SK-N-SH treated with all-trans-retinoic acid at 6 μM for 48 hours (cell line): ENCODE measurements at places on chromosomes 13 and 19.
A peak's percentile ranks its signal among the peaks of the same experiment; 100 is the strongest.

DNA sequence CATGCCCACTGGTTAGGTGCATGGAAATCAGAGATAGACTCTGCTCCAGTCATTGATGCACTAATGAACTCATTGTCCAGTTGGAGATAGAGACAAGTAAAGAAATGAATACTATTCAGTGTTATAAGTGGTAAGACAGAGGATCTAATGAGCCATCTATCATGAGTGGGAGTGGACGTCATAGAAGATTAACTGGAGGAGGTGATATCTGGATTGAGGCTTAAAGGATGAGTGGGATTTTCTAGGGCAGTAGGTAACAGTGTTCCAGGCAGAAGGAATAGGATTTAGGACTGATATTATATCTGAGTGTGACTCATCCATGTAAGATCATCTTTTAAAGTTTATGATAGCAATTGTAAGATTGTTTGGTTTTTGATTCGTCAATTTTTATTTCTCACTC lies 152.2 kb upstream of the CSNK1A1L start:
- ATAC-seq: no peak

- ATAC-seq: no peak
These were observed 336.8 kb downstream of the DNAJC15 start for GRCh38 chr13:43360171-43360570.

- peak; percentile 41 for ATAC-seq
These were observed 13.2 kb upstream of the PAK4 start for GRCh38 chr19:39112338-39112890.

GRCh38 chr19:44848036-44848811 lies 2.1 kb downstream of the NECTIN2 start:
- ATAC-seq: peak; percentile 3

GRCh38 chr13:33169273-33169980 lies 116.1 kb downstream of the STARD13 start:
- ATAC-seq: peak; percentile 87

DNA sequence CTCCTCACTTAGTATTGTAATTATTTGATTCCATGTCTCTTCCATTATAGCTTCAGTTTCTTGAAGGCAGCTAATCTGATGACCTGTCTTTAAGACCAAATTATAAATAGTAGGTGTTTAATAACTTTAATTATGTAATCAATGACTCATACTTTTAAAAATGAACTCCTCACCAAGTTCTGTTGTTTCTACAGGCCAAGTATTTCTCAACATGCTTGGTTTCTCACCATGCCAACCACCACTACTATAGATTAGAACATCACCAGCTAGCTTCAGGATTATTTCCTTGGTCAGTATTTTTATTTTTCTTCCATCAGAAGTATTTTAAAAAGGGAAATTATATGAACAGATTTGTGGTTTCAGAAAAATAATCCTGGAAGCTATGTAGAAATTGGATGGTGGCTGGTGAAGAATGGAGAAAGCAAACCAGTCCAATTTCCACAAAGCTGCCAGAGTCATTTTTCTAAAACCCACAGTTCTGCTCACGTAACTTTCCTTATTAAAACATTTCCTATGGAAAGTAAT lies 237.7 kb upstream of the DACH1 start:
- ATAC-seq: no peak

- no peak for ATAC-seq
These were observed 135.2 kb downstream of the PCDH9 start for GRCh38 chr13:67094952-67095351.

GRCh38 chr13:78138756-78139155 lies 220.1 kb upstream of the EDNRB start:
- no peak for ATAC-seq

GRCh38 chr19:29764361-29764760 lies 47.4 kb upstream of the CCNE1 start:
- no peak for ATAC-seq

DNA sequence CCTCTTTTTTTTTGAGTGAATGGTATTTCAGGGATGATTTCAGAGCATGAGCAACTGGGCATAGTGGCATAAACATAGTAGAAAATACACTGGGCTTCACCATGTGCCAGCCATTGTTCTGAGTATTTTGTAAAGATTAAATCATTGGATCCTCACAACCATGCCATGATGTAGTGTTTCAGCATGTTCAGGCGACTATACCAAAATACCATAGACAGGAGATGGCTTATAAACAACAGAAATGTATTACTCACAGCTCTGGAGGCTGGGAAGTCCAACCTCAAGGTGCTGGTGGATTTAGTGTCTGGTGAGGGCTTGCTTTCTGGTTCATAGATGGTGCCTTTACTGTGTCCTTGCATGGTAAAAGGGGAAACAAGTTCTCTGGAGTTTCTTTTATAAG lies 101.5 kb upstream of the KL start:
- no peak for ATAC-seq

DNA sequence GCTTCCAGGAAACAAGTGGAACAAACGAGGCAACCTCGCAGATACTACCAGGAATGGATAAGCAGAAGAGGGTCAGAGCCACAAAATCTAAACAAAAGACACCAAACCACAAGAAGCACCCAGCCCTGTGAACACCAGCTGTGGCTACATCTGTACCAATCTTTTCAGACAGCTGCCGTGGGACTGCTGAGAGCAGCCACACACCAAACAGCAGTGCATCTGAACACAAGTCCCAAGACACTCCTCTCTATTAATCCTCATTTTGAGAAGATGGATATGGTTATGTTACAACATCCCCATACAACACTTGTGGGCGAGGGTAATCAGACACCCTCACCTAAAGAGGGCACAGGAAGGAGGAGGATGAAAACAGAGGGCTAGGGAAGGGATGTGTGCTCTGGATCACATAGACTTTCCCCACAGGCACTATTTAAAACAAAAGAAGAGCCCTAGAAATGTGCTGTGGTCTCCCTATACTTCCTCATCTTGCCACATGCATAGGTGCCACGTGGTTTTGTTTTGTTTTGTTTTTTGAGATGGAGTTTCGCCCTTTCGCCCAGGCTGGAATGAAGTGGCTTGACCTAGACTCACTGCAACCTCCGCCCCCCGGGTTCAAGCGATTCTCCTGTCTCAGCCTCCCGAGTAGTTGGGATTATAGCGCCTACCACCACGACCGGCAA lies 41.6 kb upstream of the ZNF14 start:
- ATAC-seq: no peak

GRCh38 chr19:9934132-9934950 lies 2.0 kb downstream of the OLFM2 start:
- peak; percentile 76 for ATAC-seq

DNA sequence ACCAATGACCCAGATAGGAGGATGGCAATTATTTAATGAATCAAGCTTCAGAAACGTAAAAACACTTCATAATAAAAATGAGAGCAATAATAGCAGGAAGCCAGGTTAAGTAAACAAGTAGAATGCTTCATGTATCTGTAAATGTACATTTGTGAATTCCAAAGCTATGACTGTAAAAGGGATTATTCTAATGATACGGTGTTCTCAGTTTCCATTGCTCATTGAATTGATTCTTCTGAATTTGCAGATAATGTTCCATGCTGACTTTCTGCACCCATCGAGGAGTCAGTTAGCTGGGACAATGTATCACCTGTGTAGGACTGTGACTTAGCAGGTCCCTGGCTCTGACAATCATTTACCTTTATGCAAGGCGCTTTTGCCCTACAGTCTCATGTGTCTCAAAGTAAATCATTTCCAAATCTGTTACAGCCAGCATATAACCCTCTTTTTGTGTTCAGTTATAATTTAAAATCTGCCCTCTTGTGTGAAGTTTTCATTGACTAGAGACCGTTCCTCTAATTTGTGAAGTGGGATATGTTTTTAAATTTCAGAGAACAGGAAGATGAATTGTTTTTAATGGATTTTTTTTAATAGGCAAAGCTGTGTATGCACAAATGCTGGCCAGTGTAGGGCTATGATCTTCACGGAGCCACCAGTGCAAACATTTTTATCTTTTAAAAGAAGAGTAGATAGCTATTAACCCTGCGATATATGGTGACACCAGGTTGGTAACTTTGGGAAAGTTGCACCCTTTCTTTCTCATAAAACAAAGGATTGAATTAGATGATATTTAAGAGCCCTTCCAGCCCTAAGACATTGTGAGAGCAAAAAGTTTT lies 267.1 kb downstream of the KLF5 start:
- no peak for ATAC-seq

GRCh38 chr13:48043789-48044503 lies 6.4 kb downstream of the NUDT15 start:
- ATAC-seq: peak; percentile 91

- no peak for ATAC-seq
These were observed 16.9 kb downstream of the ZSCAN5C start for GRCh38 chr19:56218961-56219360.

- ATAC-seq: peak; percentile 74
These were observed 474 bp upstream of the IFT88 start for GRCh38 chr13:20566468-20566897.

DNA sequence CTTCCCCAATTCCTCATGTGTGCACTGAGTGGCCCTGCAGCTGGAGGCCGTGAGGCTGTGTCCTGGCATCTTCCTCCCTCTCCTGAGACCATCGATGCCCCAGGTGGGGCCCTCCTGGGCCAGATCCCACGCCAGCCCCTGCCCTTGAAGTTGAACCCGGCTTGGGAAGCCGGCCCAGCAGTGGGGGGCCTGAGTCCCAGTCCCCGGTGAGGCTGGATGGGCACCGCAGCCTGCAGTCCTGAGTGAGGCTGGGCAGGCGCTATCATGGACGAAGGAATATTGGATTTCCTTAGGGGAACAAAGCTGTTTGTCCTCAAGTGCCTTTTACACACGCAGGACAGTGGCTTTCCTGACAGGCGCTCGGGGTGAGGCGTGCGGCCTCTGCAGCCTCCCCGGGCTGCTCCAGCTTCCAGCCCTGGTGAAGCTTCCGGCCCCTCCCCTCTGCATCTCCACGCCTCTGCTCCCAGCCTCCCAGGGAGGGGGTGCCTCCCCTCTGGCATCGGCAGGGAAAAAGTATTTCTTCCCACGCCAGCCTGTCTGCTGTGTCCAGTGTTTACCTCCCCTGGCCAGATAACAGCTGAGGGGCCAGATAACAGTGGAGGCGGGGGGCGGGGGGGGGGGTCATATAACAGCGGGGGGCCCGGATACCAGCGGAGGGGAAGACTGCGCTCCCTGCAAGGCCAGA lies 159.5 kb downstream of the KDM4B start:
- ATAC-seq: no peak; the same call in 2 of the 3 replicates

DNA sequence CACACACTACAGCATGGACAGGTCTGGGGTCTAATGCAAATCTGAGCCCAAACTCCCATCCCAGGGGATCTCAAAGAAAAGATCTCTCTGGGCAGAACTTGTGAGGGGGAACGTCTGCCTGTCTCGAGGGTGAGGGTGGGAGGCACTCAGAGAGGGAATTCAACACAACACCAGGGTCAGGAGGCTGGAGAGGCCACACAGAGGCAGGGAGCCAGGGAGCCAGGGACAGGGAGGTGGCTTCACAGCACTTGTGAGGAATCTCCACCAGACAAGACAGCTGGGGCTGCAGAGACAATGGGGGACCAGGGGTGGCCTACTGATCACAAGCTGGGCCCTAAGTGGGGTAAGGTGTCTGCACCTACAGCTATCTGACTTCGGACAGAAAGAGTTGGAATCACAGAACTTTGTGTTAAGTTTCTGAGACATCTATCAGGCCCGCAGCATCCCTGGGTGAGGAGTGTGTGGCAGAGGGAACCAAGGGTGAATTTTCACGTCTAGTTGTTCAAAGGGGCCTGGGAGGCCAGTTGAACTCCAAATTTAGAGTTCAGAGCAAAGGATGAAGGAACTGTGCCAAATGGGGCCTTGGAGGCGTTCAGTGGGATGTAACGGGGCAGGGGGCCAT lies 12.7 kb upstream of the AKAP8L start:
- ATAC-seq: no peak

- no peak for ATAC-seq
These were observed 1381.0 kb upstream of the MIR17HG start for GRCh38 chr13:89966524-89966923.

DNA sequence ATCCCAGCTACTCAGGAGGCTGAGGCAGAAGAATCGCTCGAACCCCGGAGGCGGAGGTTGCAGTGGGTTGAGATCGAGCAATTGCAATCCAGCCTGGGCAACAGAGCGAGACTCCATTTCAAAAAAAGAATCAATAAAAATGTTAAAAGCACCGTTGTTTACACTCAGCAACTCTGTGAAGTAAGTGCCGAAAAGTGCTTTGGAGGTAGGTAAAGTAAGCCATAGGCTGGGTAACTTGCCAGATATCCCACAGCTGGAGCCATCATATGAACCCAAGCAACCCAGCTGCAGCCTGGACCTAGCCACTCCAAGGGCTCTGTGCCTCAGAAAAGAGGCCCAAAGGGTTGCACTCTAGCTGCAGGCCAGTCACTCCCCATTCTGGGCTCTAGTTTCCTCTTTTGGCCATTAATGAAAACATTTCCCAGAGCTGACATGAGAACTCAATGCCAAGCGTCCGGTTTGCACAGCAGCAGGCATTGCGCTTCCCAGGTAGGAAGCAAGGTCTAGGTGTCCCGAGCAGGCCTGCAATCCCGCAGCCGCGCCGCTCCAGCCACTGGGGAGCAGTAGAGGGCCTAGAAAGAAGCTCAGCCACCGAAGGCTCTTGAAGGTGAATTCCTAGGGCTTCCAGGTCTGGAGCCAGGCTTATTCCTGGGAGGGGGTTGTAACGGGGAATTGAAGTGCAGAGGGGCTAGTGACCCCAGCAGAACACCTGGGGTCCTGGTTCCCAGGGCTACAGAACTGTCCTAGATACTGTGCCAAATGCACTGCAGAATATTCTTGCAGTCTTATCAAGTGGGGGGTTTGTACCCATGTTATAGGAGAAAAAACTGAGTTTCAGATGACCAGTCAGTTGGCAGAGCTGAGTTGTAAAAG lies 4.1 kb upstream of the CD79A start:
- ATAC-seq: peak; percentile 79

DNA sequence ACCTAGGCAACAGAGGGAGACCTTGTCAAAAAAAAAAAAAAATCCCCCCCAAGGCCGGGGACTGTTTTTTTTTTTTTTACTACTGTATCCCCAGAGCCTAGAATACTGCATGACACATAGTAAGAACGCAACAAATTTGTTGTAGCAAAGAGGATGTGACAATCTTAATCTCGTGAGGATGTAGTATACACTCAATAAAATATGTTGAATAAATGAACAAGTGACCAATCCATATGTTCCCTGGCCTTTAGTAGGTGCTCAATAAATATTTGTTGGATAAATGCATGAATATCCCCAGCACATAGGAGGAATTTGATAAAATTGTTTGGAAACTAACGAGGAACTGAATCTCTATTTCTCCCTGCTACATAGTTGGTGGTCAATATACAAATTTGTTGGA lies 75.7 kb downstream of the MAP4K1 start:
- ATAC-seq: no peak

GRCh38 chr19:2045501-2046045 lies 5.5 kb downstream of the MKNK2 start:
- ATAC-seq: no peak
